ENCODE measurements at places on chromosomes 13 and 19.

DNA sequence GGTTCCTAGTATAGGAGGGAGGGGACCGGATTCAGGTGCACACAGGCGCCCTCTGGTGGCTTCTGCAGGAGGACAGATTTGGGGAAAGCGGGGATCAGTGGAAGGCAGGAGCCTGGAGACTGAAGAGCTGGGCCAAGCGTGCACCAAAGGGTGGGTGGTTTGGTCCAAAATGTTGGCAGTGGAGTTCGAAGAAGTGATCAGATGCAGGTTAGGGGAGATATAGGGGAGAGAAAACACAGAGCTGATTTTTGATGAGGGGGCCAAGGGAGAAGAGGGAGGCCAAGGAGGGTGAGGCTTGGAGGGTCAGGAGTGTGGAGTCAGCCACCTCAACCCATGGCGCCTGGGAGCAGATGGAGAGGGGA is 6.8 kb upstream of the CARM1 start:
- DNase-seq, result peak; percentile 93

- no peak for DNase-seq
Measured at GRCh38 chr13:109254274-109254673, 532.1 kb downstream of the IRS2 start.

- no peak for DNase-seq
Measured at GRCh38 chr13:75934889-75935288, 298.8 kb downstream of the LMO7 start.

DNA sequence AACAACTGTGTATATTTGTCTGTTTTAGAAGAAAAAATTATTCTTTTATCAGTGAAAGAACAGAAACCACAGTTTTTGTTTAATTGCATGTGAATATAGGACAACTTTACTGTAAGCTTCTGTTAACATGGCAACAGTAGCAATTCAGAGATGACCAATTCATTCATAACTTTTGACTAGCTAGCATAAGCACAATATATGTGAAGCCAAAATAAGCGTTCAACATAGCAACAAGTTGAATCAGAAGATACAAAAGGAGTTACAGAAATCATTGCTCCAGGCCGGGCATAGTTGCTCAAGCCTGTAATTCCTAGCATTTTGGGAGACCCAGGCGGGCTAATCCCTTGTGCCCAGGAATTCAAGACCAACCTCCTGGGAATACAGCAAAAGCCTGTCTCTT is 197.1 kb upstream of the GPC6 start:
- peak; percentile 5 for DNase-seq

GRCh38 chr19:638906-639252 is 800 bp upstream of the FGF22 start:
- DNase-seq, result no peak
